ENCODE measurements at places on chromosomes 7 and 10.

DNA sequence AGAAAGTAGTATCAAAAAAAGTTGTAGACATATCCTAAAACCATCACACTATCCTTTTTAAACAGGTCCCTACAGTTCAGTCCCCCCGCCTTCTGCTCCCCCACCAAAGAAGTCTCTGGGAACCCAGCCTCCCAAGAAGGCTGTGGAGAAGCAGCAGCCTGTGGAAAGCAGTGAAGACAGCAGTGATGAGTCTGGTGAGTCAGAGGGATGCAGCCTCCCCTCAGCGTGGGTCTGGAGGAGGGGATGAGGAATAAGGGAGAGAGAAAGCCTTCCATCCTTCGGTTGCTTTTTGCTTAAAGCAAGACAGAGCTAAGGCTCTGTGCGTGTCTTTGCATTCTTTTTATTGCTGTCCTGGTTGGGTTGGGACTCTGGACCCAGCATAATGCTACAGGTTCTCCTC is 7.6 kb downstream of the NOLC1 start:
- no peak for DNase-seq

- DNase-seq = no peak
Observed at GRCh38 chr7:158601090-158601489, 13.5 kb upstream of the PTPRN2 start.

DNA sequence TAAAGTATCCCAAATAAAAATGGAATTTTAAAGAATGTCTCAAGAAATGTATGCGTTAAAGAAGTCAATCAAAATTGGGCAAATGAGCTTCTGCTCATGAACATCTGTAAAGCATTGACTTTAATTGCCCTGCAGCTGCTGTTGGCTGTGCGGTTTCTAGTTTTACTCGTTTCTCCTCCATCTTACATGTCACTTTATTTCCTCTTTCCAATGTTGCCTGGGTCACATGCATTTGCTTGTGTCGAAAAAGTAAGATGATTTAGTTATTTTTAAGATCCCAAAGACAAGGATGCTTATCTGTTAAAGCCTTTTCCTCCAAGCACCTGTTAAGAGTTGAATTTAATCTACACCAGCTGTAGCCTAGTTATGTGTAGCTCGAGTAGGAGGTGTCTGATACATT is 310.4 kb downstream of the EXOC4 start:
- no peak for DNase-seq

GRCh38 chr10:26714415-26715136 is 17.1 kb downstream of the PDSS1 start:
- DNase-seq = no peak

GRCh38 chr7:51351661-51352060 is 35.1 kb upstream of the COBL start:
- DNase-seq = no peak

DNA sequence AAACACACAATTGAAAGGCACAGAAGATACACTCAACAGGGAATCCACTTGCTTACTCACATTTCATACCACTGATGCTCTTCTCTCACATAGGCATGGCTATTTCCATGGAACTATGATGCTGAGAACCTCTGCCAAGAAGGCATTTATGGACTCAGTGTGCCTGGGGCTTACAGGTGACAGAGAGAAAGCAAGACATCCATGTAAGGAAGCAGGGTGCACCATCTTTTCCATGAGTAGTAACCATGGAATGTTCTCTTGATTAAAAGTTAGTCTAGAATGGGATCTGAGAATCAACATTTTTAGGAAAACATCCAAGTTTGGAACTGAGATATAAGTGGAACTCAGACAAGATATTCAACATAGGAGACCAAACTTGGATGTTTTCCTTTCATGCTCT is 52.5 kb upstream of the MACC1 start:
- DNase-seq = no peak

DNA sequence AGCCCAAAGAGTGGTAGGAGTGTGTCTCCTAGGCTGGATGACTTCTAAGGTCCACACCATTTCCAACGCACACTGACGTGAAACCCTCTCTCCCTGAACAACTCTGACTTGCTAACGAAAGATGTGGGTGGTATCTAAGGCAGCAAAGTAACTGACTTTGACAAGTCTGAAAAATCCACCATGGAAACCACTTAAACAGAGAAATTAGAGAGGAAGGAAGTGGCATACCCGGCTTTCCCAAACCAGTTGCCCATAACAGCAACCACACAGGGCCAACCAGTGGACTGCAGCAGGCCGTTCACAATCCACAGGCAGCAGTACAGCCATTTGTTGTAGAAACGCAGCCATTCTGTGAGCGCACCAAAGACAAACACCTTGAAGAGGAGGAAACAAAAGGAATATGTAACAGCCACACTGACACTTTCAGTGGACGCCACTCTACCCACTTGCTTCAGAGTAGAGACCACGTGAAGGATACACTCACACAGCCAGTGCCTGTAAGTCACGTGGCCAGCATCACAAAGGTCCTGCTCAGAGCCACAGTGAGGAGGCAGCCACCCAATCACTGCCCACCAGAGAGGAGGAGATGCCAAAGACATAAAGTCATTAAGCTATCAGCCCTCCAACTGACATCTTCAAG is 39.8 kb downstream of the SLC37A3 start:
- DNase-seq = no peak

GRCh38 chr10:59753267-59753666 is at the start of gene MRLN:
TSS of gene MRLN (minus strand) at chr10:59753455.
- no peak for DNase-seq

DNA sequence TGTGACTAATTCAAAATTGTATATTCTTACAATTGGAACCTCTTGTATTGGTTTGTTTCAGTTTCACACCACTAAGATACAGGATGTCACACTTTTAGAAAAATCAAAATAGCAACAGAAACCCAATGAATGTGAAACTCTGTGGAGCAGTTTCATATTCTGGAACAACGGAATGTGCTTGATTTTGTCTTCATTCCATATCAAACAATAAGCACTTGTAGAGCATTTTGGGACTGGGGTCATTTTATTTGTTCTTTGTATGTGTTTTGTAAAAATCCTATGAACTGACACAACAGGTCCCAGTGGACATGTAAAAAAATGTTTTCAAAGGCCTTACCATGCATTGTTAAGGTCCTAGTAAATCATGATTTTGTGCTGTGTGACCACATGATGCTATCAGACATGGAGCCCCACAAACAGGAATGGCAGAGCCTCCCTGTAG is 123.1 kb downstream of the DKK1 start:
- DNase-seq = no peak
